ENCODE measurements at places on chromosomes 1 and 21.

DNA sequence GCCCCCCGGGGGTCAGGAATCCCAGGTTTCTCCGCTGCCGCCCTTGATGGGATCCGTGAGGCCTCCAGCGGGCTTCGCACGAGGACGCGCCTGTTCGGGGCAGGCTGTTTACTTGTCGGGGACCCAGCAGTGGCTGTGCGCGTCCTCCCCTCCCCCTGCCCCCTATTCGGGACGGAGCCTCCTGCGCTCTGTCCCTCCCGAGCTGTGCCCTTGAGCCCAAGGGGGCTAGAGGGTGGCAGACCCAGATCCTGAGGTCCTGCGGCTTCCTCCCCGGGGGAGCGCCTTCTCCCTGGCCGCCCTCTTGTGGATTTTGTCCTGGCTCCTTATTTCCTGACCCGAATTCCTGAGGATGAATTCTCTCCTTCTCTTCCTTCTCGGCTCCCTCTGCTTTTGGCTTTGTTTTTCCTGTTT is 38.4 kb downstream of the PIK3CD start:
- no peak for DNase-seq

DNA sequence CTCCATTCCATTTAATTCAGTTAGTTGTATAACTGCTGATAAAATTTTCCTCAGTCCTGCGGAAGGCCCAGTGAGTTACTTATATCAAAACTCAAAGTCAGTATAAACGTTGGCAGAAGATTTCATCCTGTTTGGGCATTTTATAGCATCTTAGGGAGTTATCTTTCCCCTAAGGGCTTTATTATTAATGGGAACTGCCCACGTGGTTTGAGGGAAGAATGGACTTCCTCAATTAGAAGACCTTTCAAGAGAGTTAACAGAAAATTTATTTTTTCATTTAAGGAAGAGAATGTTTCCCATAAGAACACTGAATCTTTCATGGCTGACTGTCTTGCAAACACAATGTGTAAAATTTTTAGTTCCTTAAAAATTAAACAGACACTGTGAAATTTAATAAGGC is 400.1 kb downstream of the NEGR1 start:
- DNase-seq: no peak

- no peak for DNase-seq
Observed at GRCh38 chr21:41827951-41828883, 50.9 kb downstream of the PRDM15 start.

DNA sequence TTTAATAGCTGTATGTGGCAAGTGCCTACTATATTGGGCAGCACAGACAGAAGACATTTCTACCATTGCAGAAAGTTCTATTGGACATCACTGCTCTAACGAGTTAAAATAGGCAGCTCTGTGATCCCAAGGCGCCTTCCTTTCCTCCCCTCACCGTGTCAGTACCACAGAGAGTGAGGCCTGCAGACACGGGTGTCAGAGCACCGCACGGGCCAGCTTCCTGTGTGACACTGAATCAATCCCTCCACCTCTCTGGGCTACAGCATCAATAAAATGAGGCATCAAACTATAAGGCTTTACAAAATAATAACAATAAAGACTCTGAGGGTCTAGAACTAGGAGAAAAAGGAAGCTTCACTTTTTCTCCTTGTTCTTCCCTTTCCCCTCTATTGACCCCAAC is 246.7 kb downstream of the FOXD2 start:
- DNase-seq: no peak

DNA sequence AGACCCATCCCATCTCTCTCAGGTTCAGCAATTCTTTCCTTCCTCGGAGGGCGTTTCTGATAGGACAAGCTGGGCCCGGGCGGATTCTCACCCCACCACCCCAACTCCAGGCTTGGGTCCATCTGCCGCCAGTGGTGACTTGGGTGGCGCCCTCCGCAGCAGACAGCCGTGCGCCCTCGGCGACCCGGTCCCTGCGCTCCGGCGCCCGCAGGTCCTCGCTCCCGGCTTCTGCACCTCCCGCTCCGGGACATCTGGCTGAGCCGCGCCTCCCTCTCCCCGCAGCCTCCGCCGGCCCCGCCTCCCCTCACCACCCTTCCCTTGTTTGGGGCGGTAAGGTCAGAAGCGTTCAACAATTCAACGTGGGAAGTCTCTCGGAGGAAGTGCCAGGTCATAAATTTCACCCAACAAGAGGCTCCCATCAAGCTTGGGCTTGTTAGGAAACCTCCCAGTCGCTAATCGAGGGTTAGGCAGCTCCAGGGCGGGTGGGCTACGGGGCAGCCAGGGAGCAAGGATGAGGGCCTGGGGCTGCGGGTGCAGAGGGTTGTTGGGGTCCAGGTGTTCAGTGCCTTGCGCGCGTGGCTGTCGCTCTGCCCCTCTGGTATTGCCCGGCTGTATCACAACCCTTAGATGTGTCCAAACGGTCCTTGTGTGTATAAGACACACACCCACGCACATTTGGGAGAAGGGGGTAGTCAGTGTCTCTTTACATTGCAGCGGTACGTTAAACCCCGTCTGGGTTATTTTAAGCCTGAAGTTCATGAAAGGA is 39.8 kb downstream of the OLIG1 start:
- DNase-seq: no peak

GRCh38 chr1:35807614-35808449 is at the start of gene AGO4:
AGO4 (plus strand) TSS chr1:35808016; CDS start chr1:35808417, 401 bp downstream.
- no peak for DNase-seq

- no peak for DNase-seq
Observed at GRCh38 chr1:49026230-49026811, 249.6 kb upstream of the BEND5 start.

DNA sequence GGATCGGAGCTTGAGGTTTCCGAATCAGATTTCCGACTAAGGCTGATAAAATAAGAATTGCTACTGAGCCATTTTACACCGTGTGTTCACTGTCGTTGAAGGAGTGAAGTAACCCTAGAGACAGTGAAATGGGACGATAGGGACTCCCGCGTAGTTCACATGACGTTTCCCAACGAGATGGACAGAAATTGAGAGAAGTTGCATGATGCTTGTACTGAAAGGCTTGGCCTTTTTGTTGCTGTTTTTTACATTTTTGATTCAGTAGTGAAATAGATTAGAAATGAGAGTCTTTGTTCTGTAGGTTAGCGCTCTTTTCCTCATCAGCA is 1.2 kb downstream of the KHDRBS1 start:
- DNase-seq: no peak

DNA sequence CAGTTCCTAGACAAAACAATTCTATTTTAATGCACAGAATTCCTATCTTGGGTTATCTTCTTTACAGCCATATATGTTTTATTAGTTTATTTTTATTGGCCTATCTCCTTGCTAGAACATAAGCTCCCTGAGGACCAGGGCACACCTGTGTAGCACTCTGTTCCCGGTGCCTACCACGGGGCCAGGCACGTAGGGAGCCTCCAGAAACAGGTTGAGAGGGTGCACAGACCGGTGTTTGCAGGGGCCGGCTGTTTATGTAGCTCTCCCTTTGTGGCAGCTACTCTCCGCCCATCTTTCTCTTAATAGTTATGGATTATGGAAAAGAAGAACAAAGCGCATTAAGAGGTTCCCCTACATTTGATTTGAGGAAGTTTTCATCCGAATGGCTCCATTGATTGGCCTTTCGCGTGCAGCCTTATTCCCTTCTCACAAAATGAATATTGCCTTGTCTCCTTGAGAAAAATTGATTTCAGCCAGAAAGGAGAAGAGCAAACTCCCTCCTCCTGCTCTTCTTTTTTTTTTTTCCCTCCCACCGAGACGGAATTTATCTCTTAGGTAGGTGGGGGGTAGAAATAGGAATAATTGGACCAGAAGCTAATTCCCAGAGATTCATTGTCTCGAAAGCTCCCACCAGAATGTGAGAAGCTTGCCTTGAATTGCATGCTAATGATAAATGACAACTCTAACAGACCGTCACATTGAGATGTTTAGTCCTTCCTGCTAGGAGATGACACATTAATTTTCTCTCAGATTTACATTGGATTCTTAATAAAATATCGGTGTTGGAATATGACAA is 447.4 kb downstream of the CAMTA1 start:
- DNase-seq: no peak

GRCh38 chr1:116820369-116820768 is 66.1 kb downstream of the CD2 start:
- no peak for DNase-seq

GRCh38 chr1:20187103-20187812 is 940 bp upstream of the PLA2G2C start:
- no peak for DNase-seq

DNA sequence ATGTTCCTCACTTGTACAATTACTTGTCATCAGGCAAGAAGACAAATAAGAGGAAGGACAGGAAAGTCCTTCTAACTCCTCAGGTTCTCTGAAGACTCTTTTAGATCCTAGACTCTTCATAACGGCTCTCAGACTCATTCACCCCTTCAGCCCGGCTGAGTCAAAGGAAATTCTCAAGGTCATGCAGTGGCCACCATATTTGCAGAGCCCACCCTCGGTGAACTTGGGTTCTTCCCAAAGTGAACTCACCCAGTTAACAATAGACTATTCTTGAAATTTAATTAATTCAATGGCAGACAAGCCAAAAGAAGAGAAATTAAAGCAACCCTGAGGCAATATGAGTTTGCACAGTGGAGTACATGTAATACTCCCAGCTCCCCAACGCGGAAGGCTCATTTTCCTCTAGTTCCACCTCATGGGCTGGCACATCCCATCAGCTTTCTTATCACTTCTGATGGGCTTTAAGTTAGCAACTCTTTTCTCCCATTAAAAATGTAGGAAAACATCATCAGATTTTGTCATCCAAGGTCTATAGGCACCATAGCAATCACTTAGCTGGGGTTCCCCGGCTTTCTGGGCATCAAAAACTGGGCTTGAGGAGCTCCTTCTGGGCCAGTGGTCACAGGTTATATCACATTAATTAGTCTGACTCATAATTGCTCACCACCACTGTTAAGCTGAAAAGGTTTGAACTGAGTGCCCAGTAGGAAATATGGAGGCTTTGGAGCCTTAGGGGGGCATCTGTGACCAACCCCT is 27.8 kb upstream of the TIAM1 start:
- DNase-seq: no peak

GRCh38 chr21:26412885-26413284 is 160.2 kb downstream of the CYYR1 start:
- DNase-seq: no peak

- DNase-seq: no peak
Observed at GRCh38 chr1:70717656-70718055, 306.6 kb downstream of the CTH start.

DNA sequence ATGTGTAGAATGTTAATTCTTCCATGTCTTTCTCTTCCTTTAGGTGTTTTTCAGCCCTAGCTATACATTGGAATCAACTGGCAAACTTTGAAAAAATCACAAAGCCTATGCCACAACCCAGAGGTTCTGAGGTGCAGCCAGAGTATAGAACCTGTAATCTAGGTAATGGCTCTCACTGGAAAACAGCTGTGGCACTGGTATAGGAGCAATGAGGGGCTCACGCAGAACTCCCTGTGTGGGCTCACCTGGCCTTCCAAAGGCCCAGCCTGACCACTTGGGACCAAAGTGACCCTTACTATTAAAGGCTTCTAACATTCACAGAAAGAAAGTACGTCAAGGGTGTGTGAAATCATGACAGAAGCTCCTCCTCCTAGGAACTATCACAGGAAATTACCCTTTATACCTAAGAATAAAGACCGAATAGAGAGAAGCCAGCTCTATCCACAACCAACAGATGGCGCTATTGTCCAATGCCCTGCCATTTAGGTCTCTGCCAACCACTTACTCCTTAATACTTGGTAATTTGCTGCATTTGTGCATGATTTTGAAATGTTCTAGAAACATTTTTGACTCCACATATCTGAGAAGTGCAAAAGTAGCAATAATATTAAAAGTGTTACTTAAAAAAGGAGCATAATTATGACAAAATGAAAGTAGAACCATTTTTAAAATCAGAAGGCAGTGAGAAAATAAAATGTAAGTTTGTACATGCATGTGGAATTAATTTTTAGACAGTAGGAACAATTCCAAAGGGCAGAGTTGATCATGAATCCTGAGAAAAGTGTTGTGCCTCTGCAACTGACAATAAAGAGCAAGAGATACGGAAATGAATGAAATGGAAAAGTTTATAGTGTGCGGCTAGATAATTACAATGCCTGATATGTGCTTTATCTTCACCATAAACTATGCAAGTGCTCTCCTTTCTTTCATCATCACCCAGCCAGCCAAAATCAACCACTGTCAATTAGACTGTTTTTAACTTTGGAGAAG is 93.1 kb upstream of the HAO2 start:
- peak; percentile 17 for DNase-seq

DNA sequence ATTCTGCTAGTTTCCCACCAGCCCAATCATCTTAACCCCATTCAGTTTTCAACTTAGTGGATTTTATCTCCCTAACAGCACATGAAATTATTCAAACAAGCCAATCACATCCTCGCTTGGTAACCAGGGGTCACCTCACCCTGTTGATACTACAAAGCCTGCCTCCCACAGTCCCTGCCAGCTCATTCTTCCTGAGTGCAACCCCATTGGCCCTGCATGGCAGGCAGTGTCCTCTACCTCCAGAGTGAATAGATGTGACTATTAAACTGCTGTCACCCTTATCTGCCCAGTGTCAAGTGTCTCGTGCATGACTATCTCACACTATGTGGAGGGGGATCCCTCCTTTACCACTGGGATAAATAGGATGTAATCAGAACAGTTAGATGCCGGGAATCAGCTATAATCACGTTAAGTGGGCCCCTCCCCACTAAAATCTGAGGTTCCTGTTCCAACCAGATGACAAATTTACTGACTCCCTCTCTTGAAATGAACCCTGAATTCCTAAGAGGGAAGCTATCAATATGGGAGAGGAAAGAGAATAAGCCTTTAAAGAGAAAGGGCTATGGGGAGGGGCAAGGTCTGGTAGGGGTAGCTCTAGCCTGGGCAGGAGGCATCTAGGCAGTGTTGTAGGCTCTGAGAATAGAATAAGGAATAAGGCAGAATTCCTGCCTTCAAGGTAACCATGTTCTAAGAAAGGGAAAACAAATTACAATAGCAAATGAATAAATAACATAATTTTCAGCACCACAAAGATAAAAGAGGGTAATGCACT is 155.9 kb downstream of the SLC30A10 start:
- no peak for DNase-seq

GRCh38 chr1:147202576-147202975 is 22.6 kb downstream of the FMO5 start:
- no peak for DNase-seq

DNA sequence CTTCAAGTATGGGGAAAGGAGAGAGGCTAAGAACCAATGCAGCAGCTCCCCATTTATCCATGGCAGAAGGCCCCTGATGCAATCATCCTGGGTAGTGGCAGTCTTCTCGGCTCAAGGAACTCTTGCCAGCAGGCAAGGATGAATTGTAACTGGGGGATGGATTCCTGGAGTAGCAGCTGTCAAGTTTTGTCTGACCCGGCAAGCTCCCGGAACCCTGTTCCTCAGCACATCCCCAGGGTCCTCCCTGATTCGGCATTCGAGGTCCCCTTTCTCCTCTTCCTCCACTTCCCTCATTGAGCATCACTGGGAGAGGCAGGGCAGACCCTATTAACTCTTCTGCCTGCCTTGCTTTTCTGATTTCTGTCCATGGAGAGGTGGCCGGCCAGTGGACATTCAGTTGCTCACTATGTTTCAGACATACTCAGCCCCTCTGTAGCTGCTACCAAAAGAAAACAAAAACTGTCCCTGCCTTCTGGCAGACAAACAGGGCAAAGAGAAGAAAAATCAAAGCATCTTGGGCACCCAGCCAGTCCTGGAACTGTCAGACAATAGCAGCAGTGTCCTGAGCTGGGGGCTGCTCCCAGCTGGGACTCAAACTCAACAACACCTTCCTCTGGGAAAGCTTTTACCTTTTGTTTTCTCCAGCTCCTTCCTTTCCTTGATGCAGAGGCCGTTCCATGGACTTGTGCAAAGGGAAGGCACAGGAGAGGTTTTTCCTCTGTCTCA is 5.6 kb upstream of the PTCH2 start:
- DNase-seq: no peak
